ENCODE measurements at places on chromosomes 12 and 14.

GRCh38 chr14:32654106-32654505, 284.6 kb upstream of the NPAS3 start:
- no peak for DNase-seq

- DNase-seq: no peak
These were observed 32.8 kb downstream of the YEATS4 start for GRCh38 chr12:69392179-69392928.

DNA sequence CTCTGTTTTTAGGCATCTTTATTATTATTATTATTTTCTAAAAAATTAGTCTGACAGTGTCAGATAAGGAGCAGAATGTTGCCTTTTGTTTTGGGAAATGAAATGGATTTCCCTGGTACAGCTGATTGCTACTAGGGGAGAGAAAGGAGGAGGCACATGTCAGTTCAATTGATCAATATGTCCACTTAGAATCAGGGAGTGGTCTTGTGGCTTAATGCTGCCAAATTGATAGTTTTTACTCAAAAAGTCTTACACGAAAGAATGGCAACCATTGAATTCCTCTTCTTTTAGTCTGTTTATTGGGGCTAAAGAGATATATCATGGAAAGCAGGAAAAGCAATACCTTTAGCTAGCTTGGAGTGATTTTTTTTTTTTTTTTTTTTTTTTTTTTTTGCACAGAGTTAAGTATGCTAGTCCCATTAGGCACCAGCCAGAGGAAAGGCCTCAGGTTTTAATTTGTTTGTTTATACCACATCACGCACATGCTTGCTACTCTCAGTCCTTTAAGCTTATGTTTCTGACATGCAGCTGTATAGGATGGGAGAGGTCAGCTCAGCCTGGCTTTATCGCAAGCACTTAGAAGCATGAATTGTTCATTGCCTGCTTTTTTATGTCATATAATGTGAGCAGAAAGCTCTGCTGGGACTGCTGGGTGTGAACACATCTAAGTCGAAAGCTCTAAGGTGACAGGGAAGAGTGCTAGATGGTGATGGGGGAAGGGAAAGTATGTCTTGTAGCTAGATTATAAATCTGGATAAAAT, 1.4 kb downstream of the AKAP6 start:
- DNase-seq: no peak

GRCh38 chr12:93536766-93537488, 35.5 kb upstream of the SOCS2 start:
- no peak for DNase-seq

GRCh38 chr12:2179953-2180736, 127.4 kb downstream of the CACNA1C start:
- DNase-seq: peak; percentile 74

- DNase-seq: no peak
These were observed 15.1 kb downstream of the CALCOCO1 start for GRCh38 chr12:53712059-53712643.

DNA sequence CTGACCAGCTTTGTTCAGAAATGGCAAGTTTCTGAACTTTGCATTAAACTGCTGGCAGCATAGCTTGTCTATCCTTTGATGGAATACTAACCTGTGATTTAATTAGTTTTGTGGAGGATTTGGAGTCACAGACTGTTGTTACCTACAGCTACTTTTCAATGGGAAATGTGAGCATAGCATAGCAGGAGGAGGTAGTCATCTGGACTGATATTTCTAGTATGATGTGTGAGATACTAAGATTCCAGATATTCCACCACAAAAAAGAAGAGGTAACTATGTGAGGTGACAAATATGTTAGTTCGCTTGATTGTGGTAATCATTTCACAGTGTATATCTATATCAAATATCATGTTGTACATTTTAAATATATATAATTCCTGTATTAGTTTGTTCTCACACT, 833.0 kb downstream of the SLC6A15 start:
- DNase-seq: no peak

DNA sequence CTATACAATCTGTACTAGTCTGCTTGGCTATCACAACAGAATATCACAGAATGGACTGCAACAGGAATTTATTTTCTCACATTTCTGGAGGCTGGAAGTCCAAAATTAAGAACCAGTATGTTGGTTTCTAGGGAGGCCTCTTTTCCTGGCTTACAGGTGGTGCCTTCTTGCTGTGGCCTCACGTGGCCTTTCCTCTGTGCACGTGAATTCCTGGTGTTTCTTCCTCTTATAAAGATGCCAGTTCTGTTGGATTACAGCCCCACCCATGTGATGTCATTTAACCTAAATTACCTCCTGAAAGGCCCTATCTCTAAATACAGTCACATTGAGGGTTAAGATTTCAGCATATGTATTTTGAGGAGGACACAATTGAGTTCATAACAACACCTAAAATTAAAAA, 32.1 kb upstream of the C2CD5 start:
- DNase-seq: no peak

DNA sequence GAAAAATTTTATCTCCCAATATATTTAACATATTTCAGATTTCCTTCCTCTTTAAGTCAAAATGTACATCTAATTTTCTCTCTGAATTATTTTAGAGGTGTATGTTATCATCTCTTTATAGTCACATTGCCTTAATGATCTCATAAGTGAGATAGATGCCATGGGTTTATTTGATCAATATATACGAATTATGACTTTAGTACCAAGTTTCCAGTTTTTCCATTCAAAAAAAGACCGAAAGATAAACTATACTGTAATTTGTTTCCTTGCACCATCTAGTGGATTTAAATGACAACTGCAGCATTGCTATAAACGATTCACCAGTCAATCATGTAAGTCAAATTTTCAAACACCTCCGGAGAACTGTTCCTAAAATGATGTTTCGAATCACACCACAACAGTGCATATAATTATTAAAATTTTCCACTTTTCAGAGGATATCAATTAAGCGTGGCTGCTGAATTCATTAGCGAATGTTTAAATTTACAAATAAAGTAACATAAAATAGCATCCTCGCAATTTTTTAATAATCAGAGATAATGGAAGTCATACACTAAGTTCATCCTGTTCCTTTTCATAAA, 419 bp upstream of the ATXN7L3B start:
- DNase-seq: peak; percentile 18

- DNase-seq: no peak
These were observed 27.8 kb downstream of the AREL1 start for GRCh38 chr14:74685056-74685455.

GRCh38 chr14:28381656-28382055, 384.9 kb upstream of the FOXG1 start:
- DNase-seq: no peak

DNA sequence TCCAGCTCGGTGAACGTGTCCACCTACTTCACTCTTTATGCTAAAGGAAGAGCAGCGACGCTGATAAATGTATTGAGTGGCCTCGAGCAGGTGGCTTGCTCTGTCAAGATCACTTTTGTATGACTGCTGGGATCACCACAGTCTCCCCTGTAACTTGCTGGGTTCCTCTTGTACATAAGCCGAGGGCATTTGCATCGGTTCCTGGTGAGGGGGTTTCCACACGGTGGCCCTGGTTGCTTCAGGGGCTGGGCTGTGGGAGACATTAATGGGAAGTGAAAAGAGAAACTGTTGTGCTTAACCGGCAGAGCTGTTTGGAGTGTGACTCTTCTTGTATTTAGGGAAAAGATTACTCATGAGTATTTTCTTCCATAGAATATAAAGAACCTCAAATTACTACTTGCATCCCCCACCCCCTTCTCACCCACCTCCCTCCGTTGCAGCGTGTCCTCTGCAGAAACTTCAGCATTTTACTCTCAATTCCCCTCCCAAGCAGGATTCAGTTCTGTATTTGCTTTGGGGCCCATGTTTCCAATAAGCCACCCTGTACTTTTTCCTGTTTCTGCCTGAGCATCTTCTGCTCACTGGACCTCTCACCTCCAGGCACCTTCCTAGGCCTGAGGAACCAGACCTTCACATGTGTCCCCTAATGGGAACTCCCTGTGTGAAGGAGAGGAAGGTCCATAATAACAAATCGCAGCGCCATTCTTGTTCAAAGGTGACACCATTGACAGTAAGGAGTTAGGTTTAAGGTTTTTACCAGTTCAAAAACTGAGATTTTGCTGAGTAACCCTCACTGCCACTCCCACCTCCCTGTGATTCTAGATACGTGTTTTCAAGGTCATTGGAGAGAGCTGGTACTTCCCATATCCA, 187.0 kb downstream of the ETV6 start:
- no peak for DNase-seq

GRCh38 chr12:67710582-67710981, 62.0 kb downstream of the DYRK2 start:
- no peak for DNase-seq

DNA sequence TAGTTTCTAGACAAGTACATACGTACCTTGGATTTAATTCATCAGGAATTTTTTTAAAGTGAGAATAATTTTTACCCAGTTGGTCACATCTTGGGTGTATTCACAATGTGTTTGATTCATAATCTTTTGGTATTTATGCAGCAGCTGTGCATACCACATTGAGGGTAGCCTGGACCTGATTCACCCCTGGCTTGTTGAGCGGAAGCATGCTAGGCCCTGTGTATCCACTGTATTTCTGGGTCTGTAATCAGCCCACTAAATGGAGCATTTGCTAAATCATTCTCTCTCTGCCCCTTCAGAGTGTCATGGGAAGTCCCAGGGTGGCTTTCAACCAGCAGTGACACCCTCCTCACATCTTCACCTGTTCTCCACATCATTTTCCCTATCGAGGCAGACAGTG, 203.8 kb upstream of the RGS6 start:
- DNase-seq: no peak

DNA sequence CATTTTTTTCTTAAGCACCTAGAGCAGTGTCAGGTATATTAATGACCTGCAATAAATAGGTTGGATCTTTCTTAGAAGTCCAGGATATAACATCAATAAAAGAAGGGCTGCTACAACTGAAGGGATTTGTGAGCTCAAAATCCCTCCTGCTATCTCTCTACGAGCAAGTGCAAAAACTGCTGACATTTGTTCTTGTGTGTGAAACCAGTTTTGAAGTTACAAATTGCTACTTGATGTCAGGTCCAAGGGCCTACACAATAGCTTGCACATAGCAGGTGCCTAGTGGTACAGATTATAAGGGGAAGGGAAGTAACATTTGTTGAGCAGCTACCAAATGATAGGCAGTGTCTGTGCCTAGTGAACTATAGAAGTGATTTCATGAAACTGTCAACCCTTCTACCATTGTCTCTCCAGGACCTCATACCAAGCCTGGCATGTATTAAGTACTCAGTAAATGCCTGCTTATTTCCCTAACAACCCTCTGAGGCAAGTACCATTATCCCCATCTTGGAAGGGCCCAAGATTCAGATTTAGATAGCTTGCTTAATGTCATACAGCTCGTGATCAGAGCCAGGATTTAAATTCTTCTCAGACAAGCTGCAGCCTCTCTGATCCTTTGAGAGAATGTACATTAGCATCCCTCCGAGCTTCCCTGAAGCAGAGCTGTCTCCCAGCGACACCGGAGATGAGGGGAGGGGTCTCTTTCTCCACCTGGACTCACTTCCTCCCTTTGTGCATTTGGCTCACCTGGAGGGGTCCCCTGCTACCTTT, 300.3 kb downstream of the ZFP36L1 start:
- DNase-seq: no peak

DNA sequence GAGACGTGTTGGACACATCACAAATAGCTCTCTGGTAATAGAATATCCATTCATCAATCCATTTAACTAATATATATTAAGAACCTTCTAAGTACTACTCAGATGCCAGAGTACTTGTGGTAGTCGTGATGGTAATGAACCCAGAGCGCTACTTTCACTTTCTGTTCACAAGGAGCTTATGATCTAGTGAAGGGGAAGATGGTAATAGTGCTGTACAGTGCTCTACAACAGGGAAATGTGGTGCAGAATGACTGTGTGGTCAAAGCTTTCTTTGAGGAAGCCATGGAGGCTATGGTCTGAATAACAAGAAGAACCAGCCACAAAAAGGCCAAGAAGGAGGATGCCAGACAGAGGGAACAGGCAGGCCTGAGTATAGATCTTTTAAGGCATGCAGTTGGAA, 212.0 kb downstream of the PTPRO start:
- no peak for DNase-seq

- peak; percentile 37 for DNase-seq
These were observed 185.5 kb upstream of the ATP2B1 start for GRCh38 chr12:89893972-89894706.

DNA sequence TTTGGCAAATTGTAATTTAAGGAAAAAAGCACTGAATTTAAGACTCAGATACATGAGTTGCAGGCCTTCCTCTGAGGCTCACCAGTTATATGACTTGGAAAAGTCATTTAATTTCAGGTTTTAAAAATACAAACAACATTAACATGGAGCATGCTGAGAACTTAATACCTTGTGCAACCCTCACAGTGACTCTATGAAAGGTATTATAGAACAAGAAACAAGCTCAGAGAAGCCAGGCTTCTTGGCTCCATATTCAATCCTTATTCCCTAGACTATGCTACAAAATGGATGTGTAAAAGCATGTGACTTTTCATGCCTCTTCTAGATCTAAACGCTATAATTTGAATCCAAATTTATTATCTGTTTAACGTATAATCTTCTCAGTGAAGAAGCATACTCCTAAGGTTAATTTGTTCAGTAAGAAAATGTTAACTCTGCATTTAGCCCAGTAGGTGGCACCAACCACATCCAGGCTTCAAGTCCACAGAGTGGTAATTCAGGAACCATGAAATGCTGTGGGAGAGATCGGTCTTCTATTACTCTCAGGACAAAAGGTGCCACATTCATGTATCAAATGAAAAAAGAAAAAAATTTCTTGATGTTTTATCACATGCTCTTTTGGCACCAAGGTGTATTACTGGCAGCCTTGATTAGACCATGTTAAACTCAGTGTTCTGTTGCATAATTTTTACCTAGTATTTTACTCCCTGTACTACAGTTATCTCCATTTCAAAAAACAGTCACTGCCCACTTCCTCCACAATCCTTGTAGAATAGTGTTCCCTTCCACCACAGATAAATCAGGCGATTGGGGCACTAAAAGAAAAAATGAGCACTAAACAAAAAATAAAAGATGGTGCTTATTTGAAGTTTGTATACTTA, 9.3 kb downstream of the CCDC196 start:
- DNase-seq: no peak

DNA sequence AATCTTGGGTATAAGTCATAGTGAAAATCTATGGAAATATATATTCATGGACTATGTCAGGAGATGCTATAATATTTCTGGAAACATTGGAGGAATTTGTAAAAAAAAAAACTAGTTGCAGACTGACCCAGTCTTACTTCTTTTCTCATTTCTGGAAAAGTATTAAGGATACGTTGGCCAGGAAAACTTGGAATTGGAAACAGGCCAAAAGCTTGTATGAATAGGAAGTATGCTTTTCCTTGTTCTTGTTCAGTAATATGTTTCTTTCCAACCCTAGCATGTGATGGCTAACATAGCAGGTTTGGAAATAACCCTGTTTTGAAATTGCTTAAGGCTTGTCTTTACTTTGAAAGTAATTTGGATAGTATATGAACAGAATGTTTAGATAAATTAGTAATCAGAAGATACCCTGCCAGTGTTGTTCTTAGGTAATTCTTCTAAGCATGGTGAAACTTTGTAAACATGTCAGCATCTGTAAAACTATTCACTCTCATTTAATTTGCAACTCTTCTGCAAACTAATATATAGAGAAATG, 316.2 kb downstream of the NPAS3 start:
- no peak for DNase-seq
